ENCODE measurements at places on chromosomes 3 and 15.

DNA sequence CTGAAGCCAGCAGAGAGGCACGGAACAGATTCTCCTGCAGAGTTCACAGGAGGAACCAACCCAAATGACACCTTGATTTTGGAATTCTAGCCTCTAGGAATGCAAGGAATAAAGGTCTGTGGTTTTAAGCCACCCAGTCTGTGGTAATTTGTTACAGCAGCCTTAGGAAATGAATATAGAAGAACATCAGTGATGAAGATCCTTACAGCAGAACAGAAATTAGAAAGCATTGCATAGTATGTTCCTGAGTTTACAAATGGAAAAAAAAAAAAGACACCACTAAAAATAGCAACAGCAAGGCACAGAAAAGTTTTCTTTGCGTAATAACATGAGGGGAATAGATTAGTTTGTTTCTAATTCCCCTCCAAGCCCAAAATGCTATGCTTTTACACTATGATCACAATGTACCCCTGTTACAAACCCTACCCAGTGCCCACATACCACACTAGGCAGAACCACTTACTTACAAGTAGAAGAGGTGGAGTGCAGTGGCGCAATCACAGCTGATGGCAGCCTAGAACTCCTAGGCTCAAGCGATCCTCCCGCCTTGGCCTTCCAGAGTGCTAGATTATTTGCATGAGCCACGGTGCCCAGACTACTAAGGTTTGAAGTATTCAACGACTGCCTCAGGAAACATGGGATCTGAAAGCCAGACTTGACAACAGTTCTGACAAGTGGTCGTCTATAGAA lies 84.3 kb downstream of the SHQ1 start:
- no peak for DNase-seq

GRCh38 chr3:116734243-116734642 lies 24.7 kb downstream of the TUSC7 start:
- no peak for DNase-seq

GRCh38 chr3:155428563-155428962 lies 135.1 kb upstream of the STRIT1 start:
- no peak for DNase-seq

DNA sequence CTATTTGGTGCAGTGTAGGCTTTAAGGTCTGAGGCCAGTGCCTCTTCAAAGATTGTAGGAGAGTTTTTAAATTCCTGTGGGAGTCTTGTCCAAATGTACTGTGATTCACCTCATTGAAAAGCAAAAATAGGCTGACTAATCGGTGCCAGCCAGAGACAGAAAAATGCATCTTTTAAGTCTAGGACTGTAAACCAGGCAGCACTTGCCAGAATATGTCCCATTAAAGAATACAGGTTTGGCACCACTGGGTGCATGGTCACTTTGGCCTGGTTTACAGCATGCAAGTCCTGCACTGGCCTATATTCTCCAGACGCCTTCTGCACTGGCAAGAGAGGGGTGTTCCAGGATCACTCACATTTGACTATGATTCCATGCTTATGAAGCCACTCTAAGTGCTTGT lies 20.3 kb upstream of the NOX5 start:
- DNase-seq, result no peak

- no peak for DNase-seq
Measured at GRCh38 chr3:128933922-128934253, 54.5 kb downstream of the ACAD9 start.

- no peak for DNase-seq
Measured at GRCh38 chr3:13034861-13035260, 38.4 kb downstream of the IQSEC1 start.

- no peak for DNase-seq
Measured at GRCh38 chr3:190258634-190259033, 63.6 kb downstream of the CLDN1 start.

- no peak for DNase-seq
Measured at GRCh38 chr15:70869346-70869745, 15.4 kb upstream of the LARP6 start.

DNA sequence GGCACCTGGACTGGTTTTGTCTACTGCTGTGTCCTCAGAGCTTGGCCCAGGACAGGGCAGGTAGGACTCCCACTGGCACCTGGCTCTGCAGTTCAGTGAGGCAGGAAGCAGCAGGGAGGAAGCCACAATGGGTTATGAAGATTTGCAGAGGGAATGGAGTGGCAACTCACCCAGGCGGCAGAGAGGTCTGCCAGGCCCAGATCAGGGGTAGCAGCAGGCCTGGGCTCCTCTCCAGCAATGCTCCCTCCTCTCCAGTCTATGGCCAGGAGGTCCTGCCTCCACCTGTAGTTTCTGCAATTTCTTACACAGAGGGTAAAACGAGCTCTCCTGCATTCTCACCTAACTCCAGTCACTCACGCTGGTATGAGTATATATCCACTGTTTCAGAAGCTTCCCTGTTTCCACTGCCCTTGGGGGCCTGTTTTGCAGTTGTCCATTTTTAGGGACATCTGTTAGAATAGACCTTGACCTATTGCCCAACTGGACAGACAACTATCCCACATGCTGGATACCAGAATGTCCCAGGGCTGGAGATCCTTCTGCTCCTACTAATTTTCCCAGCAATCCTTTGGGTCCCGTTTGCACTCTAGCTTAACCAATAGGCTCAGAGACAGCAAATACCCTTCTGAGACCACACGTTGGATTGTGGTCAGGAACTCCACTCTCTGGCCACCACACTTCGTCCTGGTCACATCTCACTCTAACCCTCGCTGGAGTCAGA lies 35.2 kb downstream of the HMCES start:
- no peak for DNase-seq

DNA sequence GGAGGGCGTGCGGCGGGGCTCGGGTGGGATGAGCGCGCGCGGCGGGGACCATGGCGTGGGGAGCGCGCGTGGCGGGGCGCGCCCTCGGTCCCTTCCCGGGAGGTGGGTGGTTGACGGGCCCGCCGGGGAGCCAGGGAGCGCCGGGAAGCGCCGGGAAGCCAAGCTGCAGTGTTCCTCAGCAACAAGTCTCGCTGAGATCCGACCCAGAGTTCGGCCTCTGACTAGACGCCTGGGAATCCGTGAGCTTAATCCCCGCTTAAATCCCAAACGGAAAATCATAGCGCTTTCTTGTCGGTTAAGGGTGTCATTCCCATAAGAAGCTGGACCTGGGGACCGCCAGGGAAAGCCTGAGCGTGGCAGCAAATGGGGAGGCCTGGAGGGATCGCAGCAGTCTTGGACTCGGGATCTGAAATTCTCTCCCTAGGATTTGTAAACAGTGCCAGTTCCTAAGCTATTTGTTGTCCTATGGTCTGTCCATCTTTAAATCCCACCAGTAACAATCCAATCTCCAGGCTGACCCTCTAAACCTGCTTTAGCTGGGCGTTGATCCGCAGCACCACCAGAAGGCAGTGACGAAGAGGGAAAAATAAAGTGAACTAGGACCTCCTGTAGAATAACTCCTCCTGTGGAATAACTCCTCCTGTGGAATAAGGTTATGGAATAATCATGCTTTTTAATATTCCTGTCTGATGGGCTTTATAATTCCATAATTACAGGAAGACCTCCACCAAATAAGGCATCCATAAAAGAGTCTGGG lies 570 bp upstream of the NEDD4 start:
- DNase-seq, result no peak

DNA sequence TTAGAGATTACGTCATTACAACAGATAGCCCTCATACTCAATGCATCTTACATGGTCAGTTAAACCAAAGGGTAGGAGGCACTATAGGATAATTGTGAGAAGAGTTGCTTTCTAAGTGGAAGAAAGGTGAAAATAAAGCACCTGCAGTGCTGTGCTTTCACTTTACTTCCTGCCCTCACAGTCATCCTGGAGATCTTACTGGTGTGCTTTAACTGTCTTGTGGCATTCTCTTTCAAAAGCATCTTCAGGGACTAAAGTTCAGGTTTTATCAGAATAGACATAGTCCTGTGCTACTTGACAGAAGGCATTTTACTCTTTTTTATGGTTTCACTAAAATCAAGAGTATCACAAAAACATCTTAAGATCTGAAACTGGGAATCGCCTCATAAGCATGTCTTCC lies 286.6 kb downstream of the ZBTB20 start:
- no peak for DNase-seq

DNA sequence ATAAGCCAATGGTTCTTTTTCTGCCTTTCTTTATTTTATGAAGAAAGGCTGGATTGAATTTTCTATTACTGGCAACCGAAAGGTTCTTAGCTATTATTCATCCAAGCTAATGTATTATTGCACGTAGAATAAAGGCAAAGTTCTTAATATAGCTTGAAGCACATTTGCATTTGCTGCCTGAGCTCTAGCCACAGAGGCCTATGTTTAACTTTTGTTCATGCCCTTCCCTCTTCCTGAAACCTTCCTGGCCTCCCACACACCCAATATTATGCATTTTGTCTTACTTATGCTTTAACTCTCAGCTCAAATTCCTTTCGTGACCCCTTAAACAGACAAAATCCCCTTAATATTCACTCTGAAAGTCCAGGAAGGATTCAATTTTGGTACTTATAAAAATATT lies 71.0 kb upstream of the ZNF280D start:
- DNase-seq, result no peak

GRCh38 chr3:187042346-187042745 lies 97.0 kb downstream of the RPL39L start:
- no peak for DNase-seq

GRCh38 chr3:186458306-186459107 lies 85.7 kb downstream of the CRYGS start:
- no peak for DNase-seq

- DNase-seq, result no peak
Measured at GRCh38 chr3:191269289-191270085, 59.7 kb upstream of the CCDC50 start.

GRCh38 chr15:50247819-50248655 lies 17.5 kb downstream of the HDC start:
- no peak for DNase-seq

DNA sequence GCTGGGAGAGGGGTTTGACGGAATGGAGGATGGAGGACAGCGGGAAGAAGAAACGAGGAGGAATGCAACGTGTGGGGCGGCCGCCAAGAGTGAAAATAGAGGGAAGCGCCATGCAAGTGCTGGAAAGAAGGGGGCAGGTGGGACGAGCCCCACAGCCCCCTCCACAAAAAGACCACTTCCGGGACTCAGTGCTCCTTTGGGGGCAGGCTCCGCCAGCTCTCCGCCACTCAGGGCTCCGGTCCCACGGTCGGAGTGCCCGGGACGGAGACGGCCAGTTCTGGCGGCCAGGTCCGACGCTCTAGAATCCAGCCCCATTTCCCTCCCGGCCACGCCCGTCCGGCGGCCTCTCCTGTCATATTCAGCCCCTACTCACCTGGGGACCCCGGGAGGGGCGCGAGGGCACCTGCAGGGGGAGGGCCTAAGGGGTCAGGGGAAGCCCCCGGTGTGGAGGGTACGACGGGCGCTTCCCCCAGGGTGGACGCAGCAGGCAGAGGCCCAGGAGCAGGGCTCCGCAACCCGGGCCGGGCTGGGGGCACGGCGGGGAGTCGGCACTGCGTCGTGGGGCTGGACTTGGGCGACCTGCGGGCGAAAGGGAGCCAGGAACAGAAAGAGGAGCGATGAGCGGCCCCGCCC lies 25.5 kb upstream of the CSPG4 start:
- DNase-seq, result no peak

DNA sequence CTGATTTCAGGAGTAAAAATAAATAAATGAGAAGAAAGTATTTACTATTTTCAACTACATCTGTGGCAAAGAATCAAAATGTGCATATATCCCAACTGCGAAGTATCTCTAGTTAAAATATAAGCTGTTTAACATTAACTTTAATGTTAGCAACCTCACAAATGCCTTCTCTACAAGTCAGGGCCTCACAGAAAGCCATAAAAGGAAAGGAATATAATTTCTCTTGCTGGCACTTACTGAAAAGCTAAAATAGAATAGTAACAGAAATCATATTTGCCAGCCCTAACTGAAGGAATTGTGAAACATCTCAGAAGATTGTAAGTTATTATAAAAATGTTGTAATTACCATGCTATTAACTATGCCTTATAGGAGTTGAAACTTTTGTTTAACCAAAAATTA lies 65.1 kb upstream of the MBNL1 start:
- no peak for DNase-seq

- DNase-seq, result no peak
Measured at GRCh38 chr3:88044411-88044810, 14.4 kb downstream of the CGGBP1 start.

DNA sequence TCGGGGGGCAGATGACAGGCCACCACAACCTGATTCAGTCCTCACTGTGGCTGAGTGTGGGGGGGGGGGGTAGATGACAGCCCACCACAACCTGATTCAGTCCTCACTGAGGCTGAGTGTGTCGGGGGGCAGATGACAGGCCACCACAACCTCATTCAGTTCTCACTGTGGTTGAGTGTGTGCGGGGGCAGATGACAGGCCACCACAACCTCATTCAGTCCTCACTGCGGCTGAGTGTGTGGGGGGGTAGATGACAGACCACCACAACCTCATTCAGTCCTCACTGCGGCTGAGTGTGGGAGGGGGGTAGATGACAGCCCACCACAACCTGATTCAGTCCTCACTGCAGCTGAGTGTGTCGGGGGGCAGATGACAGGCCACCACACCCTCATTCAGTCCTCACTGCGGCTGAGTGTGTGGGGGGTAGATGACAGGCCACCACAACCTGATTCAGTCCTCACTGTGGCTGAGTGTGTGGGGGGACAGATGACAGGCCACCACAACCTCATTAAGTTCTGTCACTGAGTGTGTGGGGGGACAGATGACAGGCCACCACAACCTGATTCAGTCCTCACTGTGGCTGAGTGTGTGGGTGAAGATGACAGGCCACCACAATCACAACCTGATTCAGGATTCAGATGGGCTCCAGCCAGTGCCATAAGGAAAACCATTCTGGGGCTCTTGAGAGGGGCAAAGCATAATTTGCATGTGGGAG lies 16.9 kb downstream of the ZNF717 start:
- no peak for DNase-seq

DNA sequence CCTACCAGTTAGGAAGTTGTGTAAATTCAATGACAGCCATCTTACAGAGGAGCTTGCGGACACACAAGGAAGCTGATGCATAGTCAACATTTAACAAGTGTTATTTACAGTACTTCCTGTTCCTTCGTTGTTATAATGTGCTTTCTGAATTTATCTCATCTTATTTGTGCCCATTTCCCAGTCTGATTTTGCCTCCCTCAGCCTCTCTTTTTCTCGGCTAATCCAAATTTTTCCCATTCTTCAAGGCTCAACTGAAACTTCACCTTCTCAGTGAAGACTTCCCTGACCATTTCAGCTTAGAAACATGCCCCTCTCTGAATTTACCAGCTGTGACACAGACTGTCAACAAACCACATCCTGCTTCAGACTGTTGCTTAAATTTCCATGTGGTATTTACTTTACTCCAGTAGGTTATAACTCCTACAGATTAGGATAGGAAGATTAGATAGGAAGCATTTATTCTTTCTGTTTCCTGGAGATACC lies 55.7 kb upstream of the CP start:
- DNase-seq, result no peak

- DNase-seq, result no peak
Measured at GRCh38 chr15:85672332-85673084, 122.2 kb downstream of the KLHL25 start.

DNA sequence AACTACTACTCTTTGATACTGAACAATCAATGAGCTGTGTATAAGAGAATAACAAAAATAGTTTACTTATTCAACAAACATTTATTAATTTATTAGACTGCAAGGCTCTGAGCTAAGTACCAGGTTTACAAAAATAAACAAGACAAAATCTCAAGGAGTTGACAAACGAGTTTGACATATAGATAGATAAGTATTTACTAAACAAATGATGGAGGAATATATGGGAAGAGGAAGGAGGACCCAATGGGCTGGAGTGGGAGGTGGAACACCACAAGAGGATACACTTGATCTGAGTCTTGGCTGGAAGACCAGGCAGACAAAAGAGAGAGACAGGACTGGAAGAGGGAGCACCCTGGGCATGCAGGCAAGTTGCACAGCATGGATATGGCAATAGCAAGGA lies 47.5 kb upstream of the FSIP1 start:
- no peak for DNase-seq

GRCh38 chr3:129827765-129828164 lies 65.7 kb downstream of the TMCC1 start:
- no peak for DNase-seq

All from left hindlimb (tissue), 1 donor.